ENCODE measurements at places on chromosomes 3 and 15.

GRCh38 chr15:83109532-83109931 lies 2.1 kb downstream of the TM6SF1 start:
- no peak for DNase-seq

GRCh38 chr3:56754741-56755417 lies 46.9 kb downstream of the ARHGEF3 start:
- DNase-seq = no peak

DNA sequence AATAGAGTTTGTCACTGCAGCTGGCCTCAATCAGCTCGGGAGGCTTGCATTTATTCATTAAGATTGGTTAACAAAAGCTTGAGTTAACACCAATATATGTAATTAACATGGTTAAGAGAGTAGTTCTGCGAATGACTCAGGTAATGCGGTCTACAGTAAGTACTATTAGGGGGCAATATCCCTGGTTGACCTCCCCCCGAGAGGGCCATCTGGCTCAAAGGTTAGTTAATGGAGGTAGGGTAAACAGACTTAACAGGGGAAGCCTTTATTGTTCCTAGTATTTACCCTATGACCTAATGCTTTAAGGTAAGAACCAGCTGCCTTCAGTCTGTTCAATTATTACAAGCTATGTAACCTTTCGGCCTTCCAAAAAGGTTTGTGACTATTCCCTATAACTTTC lies 403.3 kb upstream of the SGO1 start:
- DNase-seq = no peak

DNA sequence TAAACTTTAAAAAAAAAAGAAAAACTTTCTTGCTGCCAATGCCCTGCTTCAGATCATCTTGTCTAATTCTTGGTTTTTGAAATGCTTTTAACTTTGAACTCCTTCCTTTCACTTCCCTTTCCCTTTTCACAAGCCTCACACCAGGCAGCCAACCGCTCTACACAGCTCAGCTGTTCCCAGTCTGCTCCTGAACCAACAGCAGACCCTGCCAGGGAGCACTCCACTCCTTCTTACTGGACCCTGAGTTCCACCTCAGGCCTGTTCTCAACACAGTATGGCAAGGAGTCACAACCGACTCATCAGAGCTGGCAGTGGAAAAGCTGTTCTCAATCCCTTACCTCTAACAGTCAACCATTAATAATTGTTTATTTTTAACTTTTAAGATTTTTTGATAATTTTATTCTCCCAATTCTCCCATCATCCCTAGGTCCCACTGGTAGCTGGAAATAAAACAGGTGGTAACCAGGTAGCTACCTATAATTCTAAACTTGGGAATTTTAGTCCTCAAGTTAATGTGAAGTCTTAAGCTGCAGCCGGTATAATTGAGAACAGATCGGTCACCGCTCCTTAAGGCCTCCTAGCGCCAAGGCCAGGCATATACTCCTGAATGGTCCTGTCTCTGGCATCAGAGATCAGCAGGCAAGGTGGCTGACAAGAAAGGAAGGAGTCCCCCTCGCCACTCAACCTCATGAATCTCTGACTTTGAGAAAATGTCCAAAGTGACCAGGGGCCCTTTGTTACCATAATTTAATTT lies 43.9 kb downstream of the BOC start:
- DNase-seq = no peak

DNA sequence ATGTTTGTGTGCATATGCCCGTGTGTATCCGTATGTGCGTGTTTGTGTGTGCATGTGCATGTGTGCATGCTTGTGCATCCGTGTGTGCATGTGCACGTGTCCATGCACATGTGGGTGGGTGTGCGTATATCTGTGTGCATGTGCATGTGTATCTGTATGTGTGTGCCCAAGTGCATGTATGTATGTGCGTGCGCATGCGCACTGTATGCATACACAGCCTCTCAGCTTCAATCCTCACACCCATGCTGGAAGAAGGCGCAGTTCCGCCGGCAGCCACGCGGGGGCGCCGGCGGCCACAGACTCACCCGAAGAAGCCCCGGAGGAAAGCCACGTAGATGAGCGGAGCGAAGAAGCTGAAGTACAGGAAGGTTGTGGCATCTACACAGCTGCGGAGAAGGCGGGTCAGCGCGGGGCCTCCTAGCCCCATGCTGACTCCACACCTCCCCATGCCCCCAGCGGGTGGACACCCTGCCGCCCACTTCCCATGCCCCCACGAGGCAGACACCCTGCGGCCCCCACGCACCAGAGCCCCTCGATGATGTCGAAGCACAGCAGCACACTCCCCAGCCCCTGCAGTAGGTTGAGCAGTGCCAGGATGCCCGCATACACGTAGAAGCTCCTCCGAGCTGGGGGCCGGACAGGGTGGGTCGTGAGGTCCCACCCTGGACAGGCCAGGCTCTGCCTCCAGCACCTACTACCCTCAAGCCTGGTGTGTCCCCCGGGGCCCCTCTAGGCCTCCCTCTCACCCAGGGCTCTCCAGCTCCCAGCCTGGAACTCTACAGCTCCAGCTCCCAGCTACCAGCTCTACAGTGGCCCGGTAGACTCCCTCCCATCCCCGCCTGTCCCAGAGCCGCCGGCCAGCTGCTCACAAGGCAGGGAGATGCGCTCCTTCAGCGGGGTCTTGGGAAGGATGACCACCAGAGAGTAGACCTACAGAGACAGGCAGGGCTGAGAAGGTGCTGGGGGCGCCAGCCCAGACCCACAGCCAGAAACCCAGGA lies 15.4 kb downstream of the TPRA1 start:
- peak; percentile 74 for DNase-seq
